Type B pancreatic cell (in vitro differentiated cells): ENCODE measurements at places on chromosomes 4 and X.

- DNase-seq = no peak
Observed at GRCh38 chr4:5757536-5757935, 46.5 kb downstream of the EVC start.

DNA sequence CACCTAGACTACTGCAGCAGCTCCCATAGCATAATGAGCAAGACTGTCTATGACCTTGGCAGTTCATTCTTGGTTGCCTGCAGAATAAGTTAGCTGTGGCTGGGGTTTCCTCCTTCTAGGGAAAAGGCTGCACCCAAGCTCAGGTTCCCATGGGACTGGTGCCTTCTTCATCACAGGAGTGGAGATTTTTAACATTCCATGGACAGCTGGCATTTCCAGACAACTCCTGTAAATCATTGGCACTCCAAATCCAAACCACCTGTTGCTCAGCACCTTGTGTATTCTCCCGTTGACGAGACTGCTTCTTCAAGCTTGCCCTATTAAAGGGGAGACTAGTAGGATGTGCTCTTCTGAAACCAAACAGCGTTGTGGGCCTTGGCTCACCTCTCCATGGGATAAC, 7.8 kb upstream of the NUP54 start:
- DNase-seq = no peak

- DNase-seq = no peak
Observed at GRCh38 chrX:48945517-48946348, 11.7 kb downstream of the OTUD5 start.

- no peak for DNase-seq
Observed at GRCh38 chrX:13059637-13060499, 15.4 kb upstream of the FAM9C start.

DNA sequence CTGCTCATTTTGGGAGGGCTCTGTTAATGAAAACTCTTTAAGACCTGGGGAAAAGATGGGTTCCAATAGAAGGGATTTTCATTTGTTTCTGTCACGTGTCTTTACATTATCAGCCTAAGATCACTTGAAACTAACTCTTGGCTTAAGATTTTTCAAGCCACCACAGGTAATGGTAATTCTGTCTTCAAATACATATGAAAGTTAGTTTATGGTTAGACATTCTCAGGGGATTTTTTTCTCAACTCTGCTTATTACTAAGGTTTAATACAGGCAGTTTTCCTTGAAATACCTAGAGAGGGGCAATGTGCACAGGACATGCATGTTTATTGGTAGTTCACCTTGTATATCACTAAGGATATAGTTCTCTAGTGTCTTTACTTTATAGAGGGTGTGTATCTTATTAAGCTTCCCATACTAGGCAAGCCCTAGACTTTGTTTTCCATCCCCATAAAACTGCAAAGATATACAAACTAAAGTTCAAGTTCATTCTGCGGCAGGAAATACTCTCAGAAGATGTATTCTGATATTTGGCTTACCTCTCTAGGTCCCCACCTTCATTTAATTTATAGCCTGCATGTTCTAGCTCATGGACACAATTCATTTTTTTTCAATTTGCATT, 38.2 kb upstream of the MYOZ2 start:
- DNase-seq = no peak

- no peak for DNase-seq
Observed at GRCh38 chr4:166838975-166839614, 395.2 kb downstream of the SPOCK3 start.

GRCh38 chr4:78057135-78057599, at the start of gene FRAS1:
Gene FRAS1, plus strand, starts transcription at chr4:78057323. Its CDS starts 687 bp downstream, at chr4:78058010.
- DNase-seq = peak; percentile 80

- no peak for DNase-seq
Observed at GRCh38 chr4:85154591-85154990, 188.1 kb upstream of the WDFY3 start.

GRCh38 chr4:6771229-6771671, 11.3 kb upstream of the KIAA0232 start:
- DNase-seq = no peak

DNA sequence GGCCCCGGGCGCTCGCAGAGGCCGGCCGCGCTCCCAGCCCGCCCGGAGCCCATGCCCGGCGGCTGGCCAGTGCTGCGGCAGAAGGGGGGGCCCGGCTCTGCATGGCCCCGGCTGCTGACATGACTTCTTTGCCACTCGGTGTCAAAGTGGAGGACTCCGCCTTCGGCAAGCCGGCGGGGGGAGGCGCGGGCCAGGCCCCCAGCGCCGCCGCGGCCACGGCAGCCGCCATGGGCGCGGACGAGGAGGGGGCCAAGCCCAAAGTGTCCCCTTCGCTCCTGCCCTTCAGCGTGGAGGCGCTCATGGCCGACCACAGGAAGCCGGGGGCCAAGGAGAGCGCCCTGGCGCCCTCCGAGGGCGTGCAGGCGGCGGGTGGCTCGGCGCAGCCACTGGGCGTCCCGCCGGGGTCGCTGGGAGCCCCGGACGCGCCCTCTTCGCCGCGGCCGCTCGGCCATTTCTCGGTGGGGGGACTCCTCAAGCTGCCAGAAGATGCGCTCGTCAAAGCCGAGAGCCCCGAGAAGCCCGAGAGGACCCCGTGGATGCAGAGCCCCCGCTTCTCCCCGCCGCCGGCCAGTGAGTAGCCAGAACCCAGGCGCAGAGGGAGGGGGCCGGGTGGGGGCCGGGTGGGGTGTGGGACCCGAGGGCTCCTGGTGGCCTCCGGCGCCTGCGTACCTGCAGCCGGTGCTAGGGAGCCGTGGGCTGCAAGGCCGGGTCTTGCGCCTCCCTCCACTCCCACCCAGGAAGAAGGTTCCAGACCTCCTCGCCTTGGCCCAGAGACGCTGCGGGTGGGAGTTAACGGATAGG, 534 bp downstream of the MSX1 start:
- peak; percentile 69 for DNase-seq

GRCh38 chr4:7828011-7828720, 111.5 kb downstream of the AFAP1 start:
- DNase-seq = no peak

DNA sequence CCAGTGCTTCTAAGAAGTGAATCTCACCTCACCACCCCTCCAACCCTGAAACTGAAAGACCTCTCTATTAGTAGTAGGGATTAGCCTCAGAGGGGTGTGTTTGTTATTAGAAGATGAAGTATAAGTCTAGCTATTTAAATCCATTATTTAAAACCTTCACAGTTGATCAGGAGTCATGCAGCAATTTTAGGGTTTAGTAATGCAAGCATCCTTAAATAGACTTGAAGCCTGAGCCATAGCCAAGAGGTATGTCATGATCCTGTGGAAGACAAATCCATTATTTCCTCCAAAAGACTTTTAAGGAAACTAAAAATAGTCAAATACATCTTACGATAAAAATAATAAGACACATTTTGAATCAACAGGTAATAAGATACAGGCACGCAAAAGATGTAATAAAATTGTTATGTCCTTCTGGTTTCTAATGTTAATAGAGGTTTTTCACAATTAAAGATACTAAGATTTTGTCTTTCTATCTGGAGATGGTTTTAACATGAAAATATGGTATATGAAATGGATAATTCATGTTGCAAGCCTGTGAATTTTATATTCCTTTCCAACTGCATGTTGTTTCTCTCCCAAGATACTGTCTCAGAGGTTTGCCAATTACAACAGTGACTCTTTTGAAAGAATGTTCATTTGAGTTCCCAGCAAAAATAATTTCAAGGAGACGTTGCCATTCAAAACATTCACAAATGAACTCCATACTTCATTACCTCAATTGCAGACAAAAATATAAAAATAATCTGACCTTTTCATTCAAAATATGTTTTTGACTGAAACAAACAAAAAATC, 68.0 kb downstream of the LUZP4 start:
- no peak for DNase-seq

- DNase-seq = no peak
Observed at GRCh38 chr4:145333786-145334185, 147.9 kb upstream of the SMAD1 start.

DNA sequence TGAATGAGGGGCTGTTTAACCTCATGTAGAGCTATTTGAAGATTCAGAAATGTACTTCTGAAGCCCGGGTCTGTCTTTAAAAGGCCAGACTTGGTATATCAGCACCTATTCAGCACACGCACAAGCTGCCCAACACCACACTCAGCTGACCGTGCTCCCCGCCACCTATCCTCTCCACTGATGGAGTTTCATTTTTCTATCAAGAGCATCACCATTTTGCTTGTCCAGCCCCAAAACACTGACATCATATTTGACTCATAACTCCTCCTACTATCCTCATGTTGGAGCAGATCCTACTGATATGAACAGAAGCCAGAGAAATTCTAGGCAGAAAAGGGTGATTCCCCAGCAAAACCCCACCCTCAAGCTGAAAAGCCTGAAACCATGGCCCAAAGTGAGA, 100.3 kb downstream of the SORBS2 start:
- no peak for DNase-seq

DNA sequence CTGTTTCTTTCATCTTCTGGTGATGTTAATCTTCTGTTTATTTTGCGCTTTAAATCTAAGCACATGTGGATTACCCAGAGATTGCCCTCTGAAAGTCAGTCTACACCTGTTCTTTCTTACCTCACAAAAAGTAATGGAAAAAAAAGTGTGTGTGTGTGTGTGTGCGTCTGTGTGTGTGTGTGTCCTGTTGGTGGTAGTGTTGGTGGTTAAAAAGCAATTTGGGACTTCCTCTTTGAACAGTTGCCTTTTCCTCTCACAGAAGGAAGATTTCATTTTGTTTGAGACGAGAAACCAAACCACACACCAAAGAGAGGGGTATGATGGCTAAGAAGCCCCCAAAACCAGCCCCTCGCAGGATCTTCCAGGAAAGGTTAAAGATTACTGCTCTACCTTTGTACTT, at the start of gene STAP1:
STAP1 (plus strand) TSS at position 235 of the 400 bp plus-strand sequence; CDS start at position 318, 83 bp downstream.
- no peak for DNase-seq

DNA sequence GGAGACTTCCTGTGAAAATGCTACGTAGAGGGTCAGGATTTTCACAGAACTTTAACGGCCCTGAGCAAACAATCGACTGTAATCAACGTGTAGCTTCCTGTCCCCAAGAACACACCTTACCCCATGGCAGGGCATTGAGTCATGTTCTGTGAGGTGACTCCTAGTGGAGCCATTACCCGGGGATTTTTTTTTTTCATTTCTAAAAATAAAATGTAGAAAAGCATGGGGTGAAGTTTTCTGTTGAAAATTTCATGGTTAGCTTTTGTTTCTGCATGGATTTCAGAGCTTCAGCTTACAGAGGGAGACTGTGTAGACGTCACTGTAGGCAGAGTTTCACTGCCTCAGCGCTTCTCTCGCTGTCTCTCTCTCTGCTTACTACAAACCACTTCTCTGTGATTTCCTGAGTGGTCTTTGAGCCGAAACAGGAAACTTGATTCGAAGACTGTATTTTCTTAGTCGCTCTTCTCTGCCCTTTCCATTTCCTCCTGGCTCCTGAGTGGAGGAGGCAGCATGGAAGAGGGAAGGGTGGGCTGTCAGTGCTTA, 111.7 kb downstream of the NFKB1 start:
- no peak for DNase-seq

GRCh38 chr4:11720292-11720691, 291.6 kb upstream of the HS3ST1 start:
- no peak for DNase-seq
